ENCODE measurements at places on chromosomes 3 and 15. TPM values are rescaled to one million over a fixed set of nuclear protein-coding genes. Genes with fewer than 3 reads are reported as not detected.

WNT7A gene
- total RNA-seq: 0.16 TPM

DNA sequence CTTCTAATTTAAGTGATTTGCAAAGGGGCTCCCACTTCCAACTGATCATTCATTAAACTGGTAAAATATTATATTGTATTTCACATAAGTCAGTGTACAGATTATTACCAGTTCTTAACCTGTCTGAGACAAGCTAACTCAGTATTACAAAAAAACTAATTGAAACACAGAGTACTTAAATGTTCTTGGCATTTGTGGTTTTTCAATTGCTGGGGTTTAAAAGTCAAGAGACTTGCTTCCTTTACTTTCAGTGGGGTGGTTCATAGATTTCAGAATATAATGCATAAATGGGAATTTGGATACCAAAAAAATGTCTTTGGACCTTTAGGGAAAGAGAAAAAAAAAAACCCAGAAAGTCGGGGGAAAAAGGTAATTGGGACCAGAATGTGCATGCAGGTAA is 85.0 kb downstream of the ATP10A start:
- no peak for ATAC-seq

- no peak for ATAC-seq
These were observed 4.0 kb downstream of the ANKDD1A start for GRCh38 chr15:64915518-64916227.

DNA sequence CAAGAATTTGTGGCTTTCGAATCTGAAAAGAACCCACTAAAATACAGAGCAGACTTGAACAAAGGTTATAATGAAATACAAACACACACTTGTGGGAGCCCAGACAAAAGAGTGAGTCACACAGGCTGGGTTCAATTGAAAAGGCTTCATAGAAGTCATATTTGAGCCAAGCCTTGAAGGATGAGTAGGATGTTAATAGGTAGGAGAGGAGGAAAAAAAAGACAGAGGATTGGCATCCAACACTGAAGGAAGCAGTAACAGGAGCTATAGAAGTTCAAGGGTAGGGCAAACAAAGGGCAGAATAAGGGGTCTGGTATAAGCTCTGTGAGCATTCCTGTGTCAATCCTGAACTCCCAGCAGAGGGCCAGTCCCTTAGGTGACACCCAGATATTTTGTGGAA is 325.4 kb downstream of the FOXP1 start:
- peak; percentile 96 for ATAC-seq

DNA sequence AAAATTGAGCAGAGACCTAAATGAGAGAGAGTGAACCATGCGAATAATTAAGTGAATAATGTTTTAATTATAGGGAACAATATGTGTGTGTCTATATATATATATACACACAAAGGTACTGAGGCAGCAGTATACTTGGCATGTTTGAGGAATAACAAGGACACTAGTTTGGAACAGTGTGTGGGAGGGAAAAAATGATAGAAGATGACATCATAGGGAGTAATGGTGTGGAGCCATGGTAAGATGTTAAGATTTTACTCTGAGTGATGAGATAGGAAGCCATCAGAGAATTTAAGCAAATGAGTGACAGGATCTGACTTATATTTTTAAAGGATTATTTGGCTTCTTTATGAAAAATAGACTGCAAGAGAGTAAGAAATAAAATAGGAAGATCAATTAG is 29.1 kb downstream of the DTWD1 start:
- no peak for ATAC-seq

- ATAC-seq: no peak
These were observed 17.3 kb downstream of the IGSF10 start for GRCh38 chr3:151443583-151443982.

C3orf22 gene
- total RNA-seq: not detected

KNG1 gene
- total RNA-seq: not detected

GLDN gene
- 0.56 TPM for total RNA-seq

CFAP44 gene
- total RNA-seq: 2.9 TPM

DNA sequence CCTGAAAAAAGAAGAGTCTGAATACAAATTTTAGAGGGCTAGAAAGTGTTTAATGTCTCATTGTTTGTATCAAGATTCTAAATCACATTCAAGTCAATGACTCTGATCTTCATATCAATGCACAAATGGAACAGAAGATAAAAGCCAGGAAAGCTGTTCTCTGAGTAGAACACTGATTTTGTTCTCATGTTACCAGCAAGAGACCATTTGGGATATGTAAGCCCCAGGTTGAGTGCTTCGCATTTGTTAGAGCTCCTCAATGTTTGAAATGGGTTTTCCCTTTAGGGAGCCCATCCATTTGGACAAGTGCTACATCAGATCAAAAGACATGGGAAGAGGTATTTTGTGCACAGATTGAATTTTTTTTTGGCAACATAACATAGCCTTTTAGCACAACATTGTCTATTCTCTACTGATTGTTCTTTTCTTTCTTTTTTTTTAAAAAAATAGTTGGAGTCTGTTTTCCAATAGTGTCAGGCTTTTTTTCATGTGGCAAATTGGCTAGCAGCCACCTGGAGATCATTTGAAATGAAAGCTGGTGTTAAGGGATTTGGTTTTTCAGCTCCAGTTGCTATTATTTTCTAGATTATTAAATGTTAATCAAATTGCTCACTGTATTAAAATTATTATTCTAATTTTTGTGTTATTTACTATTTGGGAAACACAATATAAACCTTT is 74.5 kb upstream of the ZPLD1 start:
- ATAC-seq: no peak

GRCh38 chr15:55628369-55628730 is 40.2 kb upstream of the PYGO1 start:
- ATAC-seq: no peak

MYO5A gene
- total RNA-seq: 18.8 TPM

- no peak for ATAC-seq
These were observed 104.5 kb downstream of the ERC2 start for GRCh38 chr3:56363720-56364119.

SLC22A13 gene
- 0.64 TPM for total RNA-seq

HHATL gene
- not detected for total RNA-seq

- no peak for ATAC-seq
These were observed 30.5 kb downstream of the SLC7A14 start for GRCh38 chr3:170555329-170555728.

KLHL25 gene
- total RNA-seq: 4.8 TPM

VIPR1 gene
- 3.9 TPM for total RNA-seq
